ENCODE measurements at places on chromosomes 11 and 22.

GRCh38 chr11:27291954-27292636 lies 70.9 kb downstream of the CCDC34 start:
- DNase-seq, result no peak

GRCh38 chr22:42364604-42365110 lies 67.5 kb downstream of the NFAM1 start:
- no peak for DNase-seq

DNA sequence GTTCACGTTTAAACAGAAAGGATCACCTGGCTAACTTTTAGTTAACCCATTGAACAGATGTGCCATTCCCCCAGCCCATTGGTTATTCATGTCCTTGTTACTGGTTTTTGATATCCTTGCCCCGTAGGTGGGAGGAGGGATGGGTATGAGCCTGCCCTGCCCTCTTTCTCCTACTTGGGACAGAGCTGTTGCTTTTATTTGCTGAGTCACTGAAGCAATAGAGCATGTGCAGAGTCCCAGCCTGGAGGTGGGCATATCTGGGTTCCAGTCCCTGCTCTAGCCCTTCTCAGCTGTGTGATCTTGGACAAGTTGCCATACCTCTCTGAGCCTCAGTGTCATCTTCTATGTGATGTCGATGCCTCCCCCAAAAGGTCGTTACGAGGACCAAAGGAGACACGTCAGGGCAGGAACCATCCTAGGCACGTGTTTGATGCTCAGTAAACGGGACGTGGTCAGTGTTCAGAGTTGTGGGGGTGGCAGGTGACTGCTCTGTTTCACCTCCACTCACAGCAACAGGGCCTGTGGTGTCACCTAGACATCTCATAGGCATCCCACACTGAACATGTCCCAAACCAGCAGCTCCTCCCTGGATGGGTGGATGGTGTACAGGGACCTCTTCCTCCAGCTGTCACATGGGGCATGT lies 61.0 kb downstream of the BMAL1 start:
- DNase-seq, result no peak

DNA sequence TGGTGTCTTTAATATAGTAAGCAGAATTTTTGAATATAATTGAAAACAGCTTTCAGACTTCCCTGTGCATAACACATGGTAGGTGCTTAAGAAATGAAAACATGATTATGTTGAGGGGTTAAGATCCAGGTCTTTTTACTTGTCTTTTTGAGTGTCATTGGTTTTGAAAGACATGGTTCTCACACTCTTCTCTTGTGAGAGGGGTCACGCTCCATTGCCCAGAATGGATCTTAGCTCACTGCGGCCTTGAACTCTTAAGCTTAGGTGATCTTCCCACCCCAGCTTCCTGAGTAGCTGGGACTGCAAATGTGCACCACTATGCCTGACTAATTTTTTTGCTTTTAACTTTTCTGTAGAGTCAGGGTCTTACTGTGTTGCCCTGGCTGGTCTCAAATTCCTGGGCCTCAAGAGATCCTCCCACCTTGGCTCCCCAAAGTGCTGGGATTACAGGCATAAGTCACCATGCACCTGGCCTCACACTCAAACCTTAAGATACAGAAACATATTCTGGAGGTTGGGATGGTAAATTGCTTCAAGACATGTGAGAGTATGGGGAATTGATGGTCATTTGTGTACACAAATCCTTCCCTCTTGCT lies 1.4 kb downstream of the SPCS2 start:
- DNase-seq, result no peak

- no peak for DNase-seq
These were observed at the start of gene NLRP10 for GRCh38 chr11:7965386-7965785. TSS of gene NLRP10 (minus strand) at chr11:7965447. CDS start at chr11:7963495, 1,952 bp downstream.

- no peak for DNase-seq
These were observed 9.4 kb upstream of the OR56A3 start for GRCh38 chr11:5932671-5933070.

DNA sequence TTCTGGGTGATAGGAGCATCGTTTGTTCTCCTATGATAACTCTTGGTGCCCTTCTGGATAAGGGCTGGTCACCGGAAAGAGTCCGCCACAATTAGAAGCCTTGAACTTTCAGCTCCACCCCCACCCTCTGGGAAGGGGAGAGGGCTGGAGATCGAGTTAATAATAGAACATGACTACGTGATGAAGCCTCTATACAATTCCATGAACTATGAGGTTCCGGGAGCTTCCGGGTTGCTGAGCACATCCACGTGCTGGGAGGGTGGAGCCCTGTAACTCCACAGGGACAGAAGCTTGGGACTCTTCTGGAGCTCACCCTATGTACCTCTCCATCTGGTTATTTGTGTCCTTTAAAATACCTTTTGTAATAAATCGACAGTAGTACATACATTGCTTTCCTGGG lies 40.3 kb downstream of the ARHGAP42 start:
- DNase-seq, result no peak
